Memory B cell (primary cell): ENCODE measurements at places on chromosomes 2 and 18.

DNA sequence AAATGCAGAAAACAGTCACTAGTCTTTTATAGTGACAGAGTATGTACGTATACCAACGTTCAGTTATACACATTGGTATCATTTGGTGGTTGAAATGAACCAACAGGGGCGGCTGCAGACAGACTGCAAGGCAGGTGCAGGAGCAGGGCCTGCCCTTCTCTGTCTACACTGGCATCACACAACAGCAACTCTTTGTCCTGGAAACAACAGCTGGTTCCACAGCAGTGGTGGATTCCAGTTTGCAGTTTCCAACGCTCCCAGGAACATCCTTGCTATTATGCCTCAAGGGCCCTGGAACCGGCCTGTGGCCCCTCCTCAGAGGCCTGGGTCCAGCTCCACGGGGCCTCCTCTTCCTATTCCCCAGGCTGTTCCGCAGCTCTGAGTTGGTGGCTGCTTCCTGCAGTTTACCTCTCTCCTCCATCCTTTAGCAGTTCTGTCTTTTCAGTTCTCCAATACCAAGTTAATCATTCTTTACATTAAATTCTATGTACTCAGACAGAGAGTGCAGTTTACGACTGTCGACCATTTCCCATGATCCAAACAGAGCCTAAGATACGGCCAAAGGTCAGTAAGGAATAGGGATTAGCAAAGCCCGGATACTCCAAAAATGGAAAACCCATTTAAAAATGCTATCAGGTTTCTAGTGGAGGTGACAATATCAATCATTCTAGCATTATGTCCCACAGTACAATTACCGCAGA lies 87.8 kb downstream of the NOL10 start:
- no peak for DNase-seq

DNA sequence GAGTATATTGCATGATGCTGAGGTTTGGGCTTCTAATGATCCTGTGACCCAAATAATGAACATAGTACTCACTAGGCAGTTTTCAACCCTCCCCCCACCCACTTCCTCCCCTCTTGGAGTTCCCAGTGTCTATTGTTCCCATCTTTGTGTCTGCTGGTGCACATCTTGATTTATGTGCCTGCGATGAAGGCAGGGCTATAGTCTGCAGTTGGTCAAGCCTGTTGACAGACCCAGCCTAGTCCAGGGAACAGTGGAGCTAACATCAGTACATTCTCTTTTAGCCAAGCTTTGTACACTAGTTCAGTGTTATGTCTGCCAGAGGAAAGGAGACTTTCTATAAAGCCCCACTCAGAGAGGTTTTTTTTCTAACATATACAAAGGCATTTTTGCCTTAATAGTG lies 287.6 kb downstream of the CPS1 start:
- DNase-seq = no peak

GRCh38 chr2:11024687-11025086 lies 113.0 kb downstream of the KCNF1 start:
- DNase-seq = no peak

DNA sequence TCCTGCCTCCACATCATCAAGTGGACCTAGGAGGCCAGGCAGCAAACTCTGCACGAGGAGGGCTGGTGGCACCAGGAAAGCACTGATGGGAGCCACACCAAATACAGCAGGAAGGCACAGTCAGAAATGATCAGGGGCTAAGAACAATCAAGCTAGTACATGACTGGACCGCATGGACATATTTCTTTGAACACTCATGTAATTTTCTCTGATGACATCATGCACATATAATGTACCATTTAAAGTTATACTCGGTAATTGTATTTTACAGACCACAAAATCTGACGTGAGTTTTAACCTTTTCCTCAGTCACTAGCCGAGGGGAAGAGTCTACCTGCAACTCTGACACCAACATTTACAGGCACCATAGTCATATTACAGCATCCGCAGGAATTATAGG lies 76.7 kb downstream of the XDH start:
- DNase-seq = no peak

DNA sequence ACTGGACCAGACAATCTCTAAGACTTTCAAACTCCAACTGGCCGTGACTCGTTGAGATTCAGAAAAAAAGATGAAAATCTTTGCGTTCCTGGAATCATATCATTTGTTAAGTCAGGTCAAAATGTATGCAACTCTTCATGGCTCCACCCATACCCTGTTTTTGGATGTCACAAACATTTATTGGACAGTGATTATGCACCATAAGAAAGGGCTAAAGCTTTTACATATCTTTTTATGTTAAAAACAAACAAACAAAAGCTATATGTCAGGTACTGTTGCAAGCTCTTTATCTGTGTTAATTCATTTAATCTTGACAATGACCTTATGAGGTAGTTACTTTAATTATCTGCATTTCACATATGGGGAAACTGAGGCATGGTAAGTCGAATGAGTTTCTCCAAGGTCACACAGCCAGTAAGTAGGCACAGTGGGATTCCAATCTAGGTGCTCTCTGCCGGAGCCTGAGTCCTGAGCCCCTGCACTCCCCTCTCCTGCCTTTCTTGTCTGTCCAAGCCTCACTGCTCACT lies 145.7 kb upstream of the MYCN start:
- DNase-seq = no peak

DNA sequence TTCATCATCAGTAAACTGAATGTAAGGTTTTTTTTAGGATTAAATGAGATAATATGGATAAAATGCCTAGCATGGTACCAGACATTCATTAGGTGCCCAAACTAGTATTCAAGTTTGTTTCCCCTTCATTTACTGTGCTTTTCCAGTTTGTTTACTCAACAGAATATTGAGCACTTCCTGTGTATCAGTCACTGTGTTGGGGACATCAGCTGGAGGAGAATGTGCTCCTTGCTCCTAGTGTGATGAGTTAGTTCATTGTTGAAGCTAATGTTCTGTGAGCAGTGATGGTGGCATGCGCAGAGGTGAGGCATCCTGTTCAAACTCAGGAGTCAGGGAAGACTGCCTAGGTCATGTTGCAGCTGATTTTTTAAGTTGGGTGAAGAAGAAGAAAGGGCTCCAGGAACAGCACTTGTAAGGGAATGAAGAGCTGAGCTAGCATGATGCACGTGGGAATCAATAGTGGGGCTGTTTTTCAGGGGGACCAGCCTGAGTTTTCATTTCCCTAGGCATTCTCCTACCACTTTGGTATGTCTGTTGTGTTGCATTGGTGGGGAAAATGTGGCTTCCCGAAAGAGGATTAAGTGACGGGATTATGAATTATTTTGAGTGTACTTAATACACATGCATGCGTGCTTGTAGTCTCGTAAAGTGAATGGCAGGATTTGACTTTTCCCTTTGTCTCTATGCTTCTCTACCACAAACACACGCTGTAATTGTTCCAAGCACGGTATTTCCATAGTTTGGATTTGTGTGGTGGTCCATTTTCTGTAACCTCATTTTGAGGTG lies 23.7 kb downstream of the TTLL4 start:
- DNase-seq = no peak

GRCh38 chr2:231977430-231977829 lies 15.9 kb downstream of the DIS3L2 start:
- no peak for DNase-seq

DNA sequence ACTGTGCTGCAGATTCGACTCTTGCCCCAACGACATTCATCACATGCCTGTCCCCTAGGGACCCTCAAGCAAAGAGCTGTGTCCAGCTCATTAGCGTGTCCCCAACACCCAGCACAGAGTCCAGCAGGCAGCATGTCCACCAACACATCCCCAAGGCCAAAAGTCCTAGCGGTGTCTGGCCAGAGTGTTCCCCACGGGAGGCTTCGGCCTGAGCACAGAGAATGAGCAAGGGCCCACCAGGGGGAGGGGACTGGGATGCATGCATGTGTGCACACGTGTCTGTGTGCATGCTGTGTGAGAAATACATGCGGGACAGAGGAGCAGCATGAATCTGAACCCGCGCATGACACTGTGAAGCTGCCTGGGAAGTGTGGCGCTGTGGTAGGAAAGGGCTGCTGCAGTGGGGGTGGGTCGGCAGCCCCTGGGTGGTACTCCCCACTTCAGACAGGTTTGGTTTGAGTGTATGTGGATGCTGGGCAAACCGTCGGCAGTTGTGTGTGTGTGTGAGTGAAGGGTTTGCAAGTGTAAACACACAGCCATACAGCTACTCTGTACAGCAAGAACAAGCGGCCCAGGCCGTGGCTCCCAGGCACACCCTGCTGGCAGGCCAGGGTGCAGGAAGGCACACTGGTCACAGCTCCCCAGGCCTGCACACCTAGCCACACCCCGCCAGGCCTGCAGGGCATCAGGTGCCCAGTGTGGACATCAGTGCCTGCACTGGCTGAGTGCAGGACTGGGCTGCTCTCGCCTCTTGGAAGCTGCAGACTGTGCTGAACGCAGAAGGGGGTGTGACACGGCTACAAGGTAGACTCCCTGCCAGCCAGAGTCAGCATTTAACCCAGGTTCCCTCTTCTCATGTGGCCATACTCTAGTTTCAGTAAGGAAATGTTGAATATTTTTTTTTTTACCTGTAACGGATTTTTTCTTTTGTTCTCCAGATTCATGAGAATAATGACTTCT lies 19.5 kb upstream of the HES6 start:
- no peak for DNase-seq

DNA sequence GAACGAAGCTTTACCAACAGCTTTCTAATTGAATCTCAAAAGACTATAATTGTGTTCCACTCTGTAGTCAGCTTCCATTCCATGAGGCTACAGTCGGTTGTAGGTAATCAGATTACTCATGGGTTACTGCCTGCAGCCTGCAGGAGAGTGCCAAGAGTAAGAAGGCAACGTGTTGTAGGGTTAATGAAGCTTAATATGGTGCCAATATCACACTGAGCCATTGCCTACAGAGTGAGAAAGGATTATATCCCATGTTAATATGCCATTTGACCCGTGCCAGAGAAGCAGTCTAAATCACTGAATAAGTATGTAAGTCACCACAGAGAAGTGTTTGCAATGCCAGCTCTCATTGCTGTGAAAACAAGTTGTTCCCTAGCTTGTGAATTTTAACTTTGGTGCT lies 734.5 kb upstream of the ACVR2A start:
- DNase-seq = no peak
